Right lung (tissue), 10 donors: ENCODE measurements at places on chromosomes 3 and 15. TPM values are rescaled to one million over a fixed set of nuclear protein-coding genes. Genes with fewer than 3 reads are reported as not detected.

ATP8B4 gene
- 2.2 TPM for polyA plus RNA-seq

CIDEC gene
- polyA plus RNA-seq: not detected

SNUPN gene
- polyA plus RNA-seq: 26.8 TPM

DNA sequence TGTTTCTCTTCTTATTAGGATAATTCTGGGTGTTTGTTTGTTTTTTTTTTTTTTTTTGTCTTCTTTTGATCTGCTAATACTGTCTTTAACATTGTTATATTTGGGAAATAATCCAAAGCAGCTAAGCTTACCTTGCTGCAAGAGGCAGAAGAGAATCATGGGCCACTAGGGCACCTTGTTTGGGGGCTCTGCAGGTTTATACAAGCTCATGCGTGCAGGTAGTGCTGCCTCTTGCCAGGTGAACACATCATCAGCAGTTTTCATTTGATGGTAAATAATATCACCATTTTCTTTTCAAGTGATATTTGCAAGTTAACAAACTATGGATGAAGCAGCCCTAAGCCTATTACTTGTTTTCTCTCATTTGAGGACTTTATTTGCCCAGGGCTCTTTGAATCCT is 37.9 kb downstream of the MAP3K13 start:
- no peak for DNase-seq

LDHAL6B gene
- polyA plus RNA-seq: 0.10 TPM

DNA sequence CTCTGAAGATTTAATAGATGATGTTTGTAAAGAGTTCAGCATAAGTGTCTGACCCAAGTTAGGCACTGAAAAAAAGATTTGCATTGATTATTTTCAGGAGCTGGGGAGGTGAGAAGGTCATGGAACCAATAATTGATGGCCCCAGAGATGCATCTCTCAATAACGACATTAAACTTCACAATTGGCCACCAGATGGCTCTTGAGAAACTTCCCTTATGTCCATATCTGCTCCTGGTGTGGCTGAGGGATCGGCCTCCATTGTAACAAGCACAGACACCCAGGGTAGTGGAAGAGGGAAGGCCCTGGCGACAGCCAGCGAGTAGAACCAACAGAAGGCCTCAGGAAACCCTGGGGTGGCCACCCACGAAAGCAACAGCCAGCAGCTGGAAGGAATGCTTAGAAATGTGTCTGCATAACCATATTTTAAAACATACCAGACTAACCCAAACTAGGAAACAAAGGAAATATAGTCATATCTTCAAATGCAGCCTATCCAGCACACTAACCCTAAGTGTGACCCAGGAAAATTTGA is 536.7 kb downstream of the SOX2 start:
- DNase-seq: no peak

DNA sequence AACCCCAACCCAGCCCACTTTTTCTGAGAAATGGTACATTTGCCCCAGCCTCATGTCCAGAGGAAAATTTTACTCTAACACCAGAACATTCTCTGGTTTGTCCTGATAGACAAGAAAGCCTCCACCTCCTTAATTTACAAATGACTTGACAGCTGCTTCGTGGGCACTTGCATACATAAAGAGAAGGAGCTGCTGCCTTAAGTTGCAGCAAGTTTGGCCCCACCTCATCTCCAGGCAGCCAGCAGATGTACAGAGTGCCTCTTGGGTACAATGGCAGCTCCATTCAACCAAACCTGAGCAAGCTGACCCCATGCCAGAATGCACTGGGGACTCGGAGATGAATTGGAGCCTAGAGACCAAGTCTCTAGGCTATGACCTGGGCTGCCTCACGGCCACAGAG is 6.2 kb upstream of the H1-8 start:
- DNase-seq: no peak

DNASE1L3 gene
- polyA plus RNA-seq: 1.3 TPM

GRCh38 chr3:172707967-172708366 is 2.9 kb downstream of the NCEH1 start:
- DNase-seq: no peak

GRCh38 chr15:77710206-77710605 is 77.5 kb upstream of the LINGO1 start:
- DNase-seq: no peak

DNA sequence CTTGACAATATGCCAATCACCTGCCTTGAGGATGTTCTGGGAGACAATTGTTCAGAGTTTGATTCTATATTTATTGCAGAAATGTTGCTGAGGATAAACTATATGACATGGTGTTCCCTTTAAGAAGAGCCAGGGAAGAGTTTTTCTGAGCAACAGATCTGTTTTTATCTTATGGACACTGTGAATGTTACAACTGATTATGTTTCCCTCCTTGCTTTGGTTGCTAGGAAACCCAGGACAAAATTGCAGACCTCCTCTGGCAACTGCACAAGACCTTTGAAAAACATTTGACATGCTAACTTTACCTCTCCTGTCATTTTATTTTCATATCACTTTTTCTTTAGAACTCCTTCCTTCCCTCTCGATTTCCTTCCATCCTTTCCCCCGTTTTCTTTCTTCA is 8.2 kb upstream of the TM6SF1 start:
- DNase-seq: no peak

DNA sequence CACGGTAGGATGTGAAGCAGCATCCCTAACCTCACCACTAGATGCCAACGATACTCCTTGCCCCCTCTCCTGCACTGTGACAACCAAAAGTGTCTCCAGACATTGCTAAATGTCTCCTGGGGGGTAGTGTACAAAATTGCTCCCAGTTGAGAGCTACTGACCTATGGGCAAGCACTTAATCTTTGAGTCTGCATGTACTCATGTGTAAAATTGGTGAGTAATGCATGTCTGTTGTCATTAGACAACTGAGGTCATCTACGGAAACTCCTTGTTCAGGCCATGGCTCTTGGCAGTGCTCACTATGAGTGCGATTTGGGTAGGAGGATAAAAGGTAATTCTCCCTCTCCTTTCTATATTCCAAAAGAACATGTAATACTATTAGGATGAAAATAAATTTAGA is 29.2 kb downstream of the PDHB start:
- DNase-seq: no peak

DNA sequence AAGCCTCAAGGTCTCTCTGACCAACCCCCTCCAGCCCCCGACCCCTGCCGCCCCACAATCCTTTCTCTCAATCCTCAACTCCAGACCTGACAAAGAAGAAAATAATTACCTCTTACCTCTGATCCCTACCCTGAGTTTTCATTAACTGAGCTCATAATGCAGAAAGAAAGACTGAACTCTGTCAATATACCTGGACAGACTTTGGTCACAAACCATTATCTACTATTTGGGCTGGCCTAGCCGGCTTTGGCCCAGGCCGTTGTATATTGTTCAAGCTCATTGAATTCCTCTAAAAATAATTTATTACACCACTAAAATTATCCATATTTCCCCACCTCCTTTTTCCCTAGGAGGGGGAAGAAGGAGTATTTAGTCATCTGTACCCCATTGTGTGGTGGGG is 29.3 kb upstream of the SPTSSB start:
- no peak for DNase-seq

DNA sequence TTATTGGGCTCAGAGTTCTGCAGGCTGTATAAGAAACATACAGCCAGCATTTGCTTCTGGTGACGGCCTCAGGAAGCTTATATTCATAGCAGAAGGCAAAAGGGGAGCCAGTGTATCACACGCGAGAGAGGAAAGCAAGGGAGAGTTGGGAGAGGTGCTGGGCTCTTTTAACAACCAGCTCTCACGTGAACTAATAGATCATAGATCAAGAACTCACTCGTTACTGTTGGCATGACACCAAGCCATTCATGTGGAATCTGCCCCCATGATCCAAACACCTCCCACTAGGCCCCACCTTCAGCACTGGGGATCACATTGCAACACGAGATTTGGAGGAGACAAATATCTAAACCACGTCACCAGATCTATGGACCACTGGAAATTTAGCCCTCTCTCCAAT is 70.2 kb downstream of the TIPARP start:
- no peak for DNase-seq

ITPKA gene
- polyA plus RNA-seq: 1.3 TPM

CMTM8 gene
- 15.6 TPM for polyA plus RNA-seq

RBP2 gene
- polyA plus RNA-seq: 0.96 TPM

DNA sequence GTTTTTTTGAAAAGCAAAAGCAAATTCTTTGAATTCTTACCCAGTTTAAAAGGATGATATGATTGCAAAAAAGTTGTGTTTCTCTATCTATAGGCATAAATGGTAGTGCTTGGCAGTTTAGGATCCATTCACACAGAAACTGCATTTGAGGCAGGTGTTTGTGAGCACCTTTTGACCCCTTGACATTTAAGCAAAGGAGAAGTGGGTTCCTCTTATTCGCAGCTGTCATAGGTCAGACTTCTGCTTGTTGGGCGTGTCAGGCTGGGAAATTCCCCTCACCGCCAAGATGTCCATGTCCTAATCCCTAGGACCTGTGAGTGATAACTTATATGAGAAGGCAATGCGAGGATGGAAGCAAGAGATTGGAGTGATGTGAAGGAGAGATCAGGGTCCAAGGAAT is 67.4 kb downstream of the SH3GL3 start:
- DNase-seq: no peak

- no peak for DNase-seq
Observed at GRCh38 chr3:13083898-13084297, 10.7 kb upstream of the IQSEC1 start.
